Left renal pelvis (tissue), 4 donors: ENCODE measurements at places on chromosomes 2 and 18. TPM values are rescaled to one million over a fixed set of nuclear protein-coding genes. Genes with fewer than 3 reads are reported as not detected.

Gene RPRM
- polyA plus RNA-seq: 51.4 TPM

GRCh38 chr2:177161741-177162460 lies 50.7 kb upstream of the HNRNPA3 start:
- no peak for DNase-seq

Gene PLGLB1
- 5.4 TPM for polyA plus RNA-seq

DNA sequence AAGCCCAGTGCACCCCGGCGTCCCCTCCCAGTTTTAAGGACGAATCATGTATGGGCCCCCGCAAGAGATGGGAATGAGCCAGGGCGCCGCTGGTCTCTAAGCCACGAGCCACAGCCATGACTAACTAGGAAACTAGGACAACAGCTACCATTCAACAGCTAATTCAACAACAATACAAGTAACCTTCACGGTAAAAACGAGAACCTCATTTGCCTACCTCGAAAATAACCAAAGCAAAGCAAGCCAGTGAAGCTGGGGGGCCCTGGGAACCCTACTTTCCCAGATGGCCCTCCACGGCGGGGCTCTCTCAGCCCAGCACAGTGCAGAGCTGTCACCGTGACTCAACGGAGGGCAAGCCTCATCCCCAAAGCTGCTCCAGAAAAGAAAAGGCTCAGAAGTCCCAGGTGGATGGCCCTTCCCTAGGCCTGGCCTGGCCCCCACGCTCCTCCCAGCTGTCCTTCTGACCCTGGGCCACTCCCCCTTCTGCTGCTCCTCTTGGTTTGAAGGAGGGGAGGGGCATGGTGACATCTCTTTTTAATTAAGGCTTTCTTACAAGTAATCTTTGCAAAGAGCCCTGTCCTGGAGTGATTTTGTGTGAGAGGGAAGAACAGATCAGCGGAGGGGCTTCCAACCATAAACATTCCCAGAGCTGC lies 126.3 kb downstream of the HDAC4 start:
- no peak for DNase-seq

Gene EFR3B
- 8.2 TPM for polyA plus RNA-seq

DNA sequence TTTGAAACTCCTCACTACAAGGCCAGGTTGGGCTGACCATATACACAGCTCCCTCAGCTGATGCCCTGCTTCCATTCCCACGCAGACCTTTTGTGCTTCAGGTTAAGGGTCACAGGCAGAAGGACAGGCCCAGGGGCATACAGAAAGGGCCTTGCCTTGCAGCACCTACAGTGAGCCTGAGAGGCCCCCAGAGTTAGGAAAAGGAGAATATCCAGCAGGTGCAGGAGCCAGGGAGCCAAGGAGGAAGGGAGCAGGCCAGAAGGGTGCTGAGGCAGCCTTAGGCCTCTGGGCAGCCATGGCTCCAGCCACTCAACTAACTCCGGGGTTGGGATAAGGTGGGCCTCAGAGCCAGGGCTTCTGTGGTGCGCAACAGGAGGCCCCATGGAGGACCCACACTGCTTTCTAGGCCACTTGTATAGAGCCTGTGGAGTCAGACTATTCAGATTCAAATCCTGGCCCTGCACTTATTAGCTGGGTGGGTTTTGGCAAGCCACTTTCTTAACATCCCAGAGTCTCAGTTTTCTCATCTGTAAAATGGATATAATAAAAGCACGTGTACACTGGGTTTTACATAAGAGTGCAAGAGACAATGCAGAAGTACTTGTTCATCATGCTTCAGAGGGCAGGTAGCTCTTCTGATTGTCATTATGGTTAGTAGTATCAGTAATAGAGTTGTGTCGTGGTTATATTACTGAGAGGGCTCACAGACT lies 214.6 kb upstream of the HAAO start:
- no peak for DNase-seq

GRCh38 chr2:214322662-214323061 lies 88.2 kb upstream of the VWC2L start:
- no peak for DNase-seq
